ENCODE measurements at places on chromosomes 16 and 17.
A peak's percentile ranks its signal among the peaks of the same experiment; 100 is the strongest.

- DNase-seq = no peak
These were observed 32.4 kb downstream of the WIPI1 start for GRCh38 chr17:68424861-68425260.

- DNase-seq = no peak
These were observed at the start of gene TVP23A for GRCh38 chr16:10817963-10818941. TVP23A (minus strand) TSS chr16:10818794; CDS start chr16:10818493, 301 bp downstream.

DNA sequence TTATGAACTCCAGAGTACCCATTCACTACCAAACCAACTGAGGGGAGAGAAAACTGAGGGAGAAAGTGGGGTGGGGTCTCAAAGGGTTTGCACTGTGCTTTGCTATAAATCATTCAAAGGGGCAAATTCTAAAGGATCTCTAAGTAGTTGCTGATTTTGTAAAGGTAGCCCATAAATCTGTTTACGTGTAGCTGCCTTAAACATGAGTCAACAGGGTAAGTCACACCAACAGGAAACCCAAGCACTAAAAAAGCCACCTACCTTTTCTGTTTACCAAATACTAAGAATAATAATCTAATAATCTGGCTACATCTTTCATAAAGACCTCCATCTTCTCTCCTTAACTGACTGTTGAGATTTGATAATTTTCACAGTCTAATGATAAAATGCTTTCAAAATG, 8.4 kb upstream of the HSBP1 start:
- no peak for DNase-seq

GRCh38 chr16:49473131-49473530, 99.5 kb downstream of the C16orf78 start:
- DNase-seq = no peak

GRCh38 chr17:81885869-81886548, 5.4 kb downstream of the ALYREF start:
- DNase-seq = no peak

- peak; percentile 16 for DNase-seq
These were observed 118.1 kb downstream of the STXBP4 start for GRCh38 chr17:55086635-55087058.

DNA sequence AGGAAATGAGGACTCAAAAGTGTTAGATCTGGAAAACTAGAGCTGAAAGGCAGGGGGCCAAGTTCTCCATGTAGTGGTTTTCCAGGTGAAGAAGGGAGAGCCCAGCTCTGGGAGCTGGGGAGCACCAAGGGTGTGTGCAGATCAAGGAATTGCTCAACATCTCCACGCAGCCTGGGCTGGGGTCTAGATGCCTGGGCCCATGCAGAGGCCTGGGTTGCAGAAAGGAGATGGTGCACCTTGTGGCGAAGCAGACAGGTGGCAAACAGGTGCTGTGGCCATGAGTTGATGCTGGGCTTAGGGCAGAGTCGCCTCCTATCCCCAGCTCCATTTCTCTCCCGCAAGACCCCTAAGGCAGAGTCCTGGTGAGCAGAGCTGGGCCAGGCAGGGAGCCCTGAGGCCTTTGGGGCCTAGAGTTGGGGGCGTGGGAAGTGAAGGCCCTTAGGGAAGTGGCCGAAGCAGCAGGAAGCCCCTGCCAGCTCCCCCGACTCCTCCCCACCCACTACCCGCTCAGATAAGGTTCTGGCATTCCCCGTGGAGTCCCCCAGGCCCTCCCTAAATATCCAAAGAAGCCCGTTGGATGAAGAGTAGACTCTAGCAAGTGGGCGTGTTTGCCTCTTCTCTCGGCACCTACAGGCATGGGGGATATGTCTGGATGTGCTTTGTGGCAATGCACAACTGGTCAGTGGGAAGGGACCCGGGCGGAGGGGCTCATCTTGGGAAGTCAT, 777 bp downstream of the FOXN1 start:
- DNase-seq = no peak

- DNase-seq = peak; percentile 55
These were observed 32.3 kb upstream of the CAPN15 start for GRCh38 chr16:495127-495748.

DNA sequence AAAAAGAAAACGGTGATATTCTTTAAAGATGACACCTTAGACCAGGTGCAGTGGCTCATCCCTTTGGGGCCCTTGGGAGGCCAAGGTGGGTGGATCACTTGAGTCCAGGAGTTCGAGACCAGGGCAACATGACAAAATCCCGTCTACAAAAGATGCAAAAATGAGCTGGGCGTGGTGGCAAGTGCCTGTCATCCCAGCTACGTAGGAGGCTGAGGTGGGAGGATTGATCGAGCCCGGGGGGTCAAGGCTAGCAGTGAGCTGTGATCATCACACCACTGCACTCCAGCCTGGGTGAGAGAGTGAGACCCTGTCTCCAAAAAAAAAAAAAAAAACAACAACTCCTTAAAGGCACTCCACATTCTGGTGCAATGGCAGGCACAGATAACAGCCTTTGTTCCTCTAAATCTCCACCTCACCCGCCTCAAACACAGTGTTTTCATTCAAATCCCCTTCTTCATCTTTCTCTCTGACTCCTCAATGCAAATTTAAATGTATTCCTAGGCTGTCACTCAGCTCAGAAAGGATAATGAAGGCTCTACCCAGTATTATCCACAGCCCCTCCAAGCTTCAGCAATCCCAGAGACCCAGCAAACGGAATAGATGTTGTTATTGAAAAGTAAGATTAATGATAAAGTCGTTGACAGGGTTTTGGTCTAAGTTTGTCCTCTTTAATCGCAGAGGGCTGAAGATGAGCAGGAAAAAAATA, 56.2 kb upstream of the CACNG5 start:
- DNase-seq = no peak

- no peak for DNase-seq
These were observed 13.9 kb upstream of the HELZ start for GRCh38 chr17:67258821-67259468.

DNA sequence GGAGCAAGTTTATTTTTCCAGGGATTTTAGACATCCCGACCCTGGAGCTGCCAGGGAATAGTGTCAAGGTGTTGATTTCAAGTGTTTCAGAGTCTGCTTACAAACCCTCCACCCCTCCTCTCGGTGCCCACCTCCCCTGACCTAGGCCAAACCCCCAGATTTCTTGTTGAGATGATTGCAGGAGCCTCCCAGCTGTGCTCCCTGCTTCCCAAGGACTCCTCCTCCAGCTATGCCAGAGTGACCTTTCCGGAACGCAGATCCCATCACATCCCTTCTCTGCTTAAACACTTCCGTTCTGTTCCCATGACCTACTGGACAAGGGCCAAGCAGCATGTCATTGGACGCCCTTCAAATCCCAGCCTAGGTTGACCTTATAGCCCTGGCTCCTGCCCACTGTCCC, 23.7 kb upstream of the CDH1 start:
- no peak for DNase-seq

DNA sequence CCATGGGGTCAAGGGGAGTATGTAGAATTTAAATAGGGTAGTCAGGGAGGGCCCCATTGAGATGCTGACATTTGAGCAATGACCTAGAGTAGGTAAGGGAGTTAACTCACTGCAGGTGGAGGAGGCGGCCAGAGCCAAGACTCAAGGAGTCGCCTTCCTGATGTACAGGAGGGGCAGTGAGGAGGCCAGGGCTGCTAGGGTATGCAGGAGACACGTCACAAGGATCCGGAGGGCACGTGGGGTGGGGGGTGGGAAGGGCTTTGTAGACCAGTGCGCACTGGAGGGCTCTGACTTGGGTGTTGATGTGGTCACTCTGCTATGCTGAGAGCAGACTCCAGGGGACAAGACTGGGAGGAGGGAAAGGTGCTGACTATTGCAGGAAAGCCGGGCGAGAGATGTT, 37.5 kb downstream of the SPECC1 start:
- no peak for DNase-seq

DNA sequence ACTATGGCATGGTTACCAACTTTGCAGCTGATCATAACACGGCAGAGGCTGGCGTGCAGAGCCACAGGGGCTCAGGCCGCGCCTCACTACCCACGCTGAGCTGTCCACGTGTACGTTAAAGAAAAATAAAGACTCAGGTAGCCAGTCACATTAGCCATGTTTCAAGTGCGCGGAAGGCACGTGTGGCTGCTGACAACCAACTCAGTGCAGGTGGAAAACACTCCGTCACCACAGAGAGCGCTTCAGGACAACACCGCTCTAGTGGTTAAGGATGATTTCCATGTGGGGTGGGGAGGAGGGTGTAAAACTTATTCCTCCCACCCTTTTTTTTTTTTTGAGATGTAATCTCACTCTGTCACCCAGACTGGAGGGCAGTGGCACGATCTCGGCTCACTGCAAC, 33.8 kb downstream of the ZCCHC14 start:
- DNase-seq = no peak

DNA sequence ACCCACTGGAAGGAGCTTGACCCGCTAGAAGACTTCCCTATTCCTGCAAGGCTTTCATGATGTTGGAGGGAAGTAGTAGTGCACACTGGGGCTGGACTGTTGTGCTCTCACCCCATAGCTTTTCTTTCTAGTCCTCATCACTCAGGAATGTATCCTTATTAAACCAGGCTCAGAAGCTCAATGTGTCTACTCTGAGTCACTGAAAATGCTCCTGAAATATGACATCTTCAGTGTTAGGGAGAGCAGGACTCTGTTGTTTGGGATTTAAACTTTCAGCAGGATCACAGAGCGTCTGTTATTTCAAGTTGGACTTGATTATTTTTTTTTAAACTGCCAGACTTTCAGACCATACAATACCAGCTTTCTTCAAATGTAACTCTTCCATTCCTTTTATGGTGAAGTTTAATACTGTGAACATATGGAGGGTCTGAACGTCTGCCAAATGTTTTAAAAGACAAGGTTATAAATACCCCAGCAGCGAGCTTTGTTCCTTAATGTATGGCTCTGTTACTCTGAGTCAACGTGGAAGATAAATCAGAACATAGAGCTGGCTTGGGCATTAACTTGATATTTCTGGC, 257.5 kb downstream of the CDH11 start:
- DNase-seq = peak; percentile 84

GRCh38 chr17:34482730-34483129, 96.7 kb upstream of the TMEM132E start:
- no peak for DNase-seq

- DNase-seq = no peak
These were observed 80.1 kb downstream of the SOCS1 start for GRCh38 chr16:11175787-11176341.
